Fibroblast of upper back skin (primary cell): ENCODE measurements at places on chromosomes 4 and X.

GRCh38 chr4:88381123-88381522 is 2.5 kb downstream of the HERC6 start:
- no peak for DNase-seq

DNA sequence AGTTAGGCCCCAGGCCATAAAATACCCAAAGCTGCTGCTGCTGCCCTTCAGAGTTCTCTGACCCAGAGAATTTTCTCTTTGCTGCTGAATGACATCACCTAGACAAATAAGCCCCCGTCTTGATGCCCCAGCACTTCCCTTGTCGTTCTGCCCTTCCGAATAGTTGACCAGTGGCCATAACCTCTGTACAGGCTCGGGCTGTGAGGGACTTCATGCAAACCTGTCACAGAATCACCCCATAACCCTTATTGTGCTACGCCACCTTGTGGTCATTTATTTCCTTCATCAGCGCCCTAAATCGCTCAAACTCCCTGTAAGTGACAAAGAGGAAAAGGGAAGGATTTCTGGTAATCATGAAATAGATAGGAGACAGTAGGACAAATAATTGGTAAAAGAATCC is 18.8 kb downstream of the SPACA5 start:
- peak; percentile 52 for DNase-seq

GRCh38 chrX:149493567-149494562 is 11.2 kb downstream of the IDS start:
- DNase-seq: no peak

- peak; percentile 49 for DNase-seq
Measured at GRCh38 chr4:119050527-119051090, 85.0 kb upstream of the MYOZ2 start.

DNA sequence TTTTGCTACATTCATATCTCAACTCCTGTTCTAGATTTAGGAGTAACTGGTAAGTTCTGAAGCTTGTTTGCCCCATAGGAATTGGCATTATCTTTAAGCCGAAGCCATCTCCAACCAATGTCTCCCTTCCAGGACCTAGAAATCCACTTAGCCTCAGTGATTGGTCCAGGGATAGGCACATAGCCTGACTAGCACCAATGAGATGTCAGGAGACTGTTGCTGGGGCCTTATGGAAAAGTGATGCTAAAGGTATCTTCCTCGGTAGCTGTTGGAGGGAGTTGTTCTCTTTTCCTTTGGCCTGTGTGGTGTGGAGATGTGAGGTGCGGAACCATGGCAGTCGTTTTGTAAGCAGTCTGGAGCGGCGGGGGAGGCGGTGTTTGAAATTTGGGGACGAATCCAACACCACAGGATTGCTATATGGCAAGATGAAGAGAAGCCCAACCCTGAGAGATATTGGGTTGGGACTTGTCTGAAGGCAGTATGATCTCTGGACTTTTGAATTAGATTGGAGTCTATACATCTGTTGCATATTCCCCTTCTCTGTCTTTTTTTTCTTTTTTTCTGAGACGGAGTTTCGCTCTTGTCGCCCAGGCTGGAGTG is 109.8 kb upstream of the ATP6AP2 start:
- DNase-seq: no peak
